Effector CD4-positive, alpha-beta T cell (primary cell): ENCODE measurements at places on chromosomes 5 and 9.

DNA sequence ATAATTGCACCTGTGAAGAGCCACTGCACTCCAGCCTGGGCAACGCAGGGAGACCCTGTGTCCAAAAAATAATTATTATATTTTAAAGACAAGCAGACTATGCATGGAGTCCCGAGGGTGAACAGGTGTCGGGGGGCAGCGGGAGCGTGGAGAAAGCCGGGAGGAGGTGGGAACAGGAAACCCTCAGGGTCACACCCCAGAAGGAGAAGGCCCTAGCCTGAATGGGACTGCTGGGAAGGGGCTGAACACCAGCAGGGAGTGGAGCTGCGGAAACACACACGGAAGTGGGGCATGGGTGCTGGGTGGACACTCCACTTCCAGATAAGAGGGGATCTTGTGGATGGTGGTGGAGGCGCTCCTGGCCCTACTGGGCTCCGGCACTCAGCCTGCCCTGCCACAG lies 12.8 kb downstream of the SURF6 start:
- no peak for DNase-seq

DNA sequence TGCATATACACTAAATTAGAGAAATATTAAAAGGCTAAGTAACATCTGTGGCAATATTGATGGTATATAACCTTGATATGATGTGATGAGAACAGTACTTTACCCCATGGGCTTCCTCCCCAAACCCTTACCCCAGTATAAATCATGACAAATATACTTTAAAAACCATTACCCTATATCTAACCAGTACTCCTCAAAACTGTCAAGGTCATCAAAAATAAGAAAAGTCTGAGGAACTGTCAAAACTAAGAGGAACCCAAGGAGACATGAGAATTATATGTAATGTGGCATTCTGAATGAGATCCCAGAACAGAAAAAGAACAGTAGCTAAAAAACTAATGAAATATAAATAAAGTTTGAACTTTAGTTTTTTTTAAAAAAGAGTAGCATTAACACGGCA lies 7.3 kb upstream of the IFNB1 start:
- no peak for DNase-seq

DNA sequence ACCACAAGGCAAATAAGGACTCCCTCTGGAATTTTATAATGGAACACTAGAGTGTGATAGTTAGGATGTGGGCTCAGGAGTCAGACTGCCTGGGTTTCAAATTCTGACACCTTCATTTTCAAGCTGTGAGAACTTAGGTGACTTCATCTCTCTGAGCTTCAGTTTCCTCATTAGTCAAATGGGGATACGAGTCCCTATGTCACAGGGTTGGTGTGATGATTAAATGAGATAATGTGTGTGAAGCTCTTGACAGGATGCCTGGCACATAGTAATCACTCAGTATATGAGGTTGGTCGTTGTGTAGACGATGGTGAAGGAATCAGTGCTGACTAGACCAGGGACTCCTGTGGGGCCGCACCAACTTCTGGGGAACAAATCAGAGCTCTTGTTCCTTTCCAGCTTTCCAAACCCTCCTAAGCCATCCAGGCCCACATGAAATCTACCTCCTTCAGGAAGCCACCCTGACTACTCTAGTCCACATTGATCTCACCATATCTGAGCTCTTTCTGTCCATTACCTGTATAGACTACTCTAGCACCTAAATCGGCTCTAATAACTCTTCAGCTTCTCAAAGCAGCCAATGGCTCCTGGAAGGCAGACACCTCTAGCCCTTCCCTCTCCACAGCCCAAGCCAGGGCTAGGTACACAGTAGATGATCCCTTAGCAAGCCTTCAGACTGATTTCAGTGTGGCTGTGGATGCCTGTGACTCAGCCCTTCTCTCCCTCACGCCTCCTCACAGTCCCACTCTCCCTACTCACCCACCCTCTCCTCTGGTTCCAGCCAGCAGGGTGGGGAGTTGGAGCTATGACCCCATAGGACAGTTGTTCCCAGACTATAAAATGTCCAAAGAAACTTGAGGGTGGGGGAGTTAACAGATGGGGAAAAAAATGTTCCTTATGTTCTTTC lies 2.5 kb upstream of the TCF7 start:
- no peak for DNase-seq

DNA sequence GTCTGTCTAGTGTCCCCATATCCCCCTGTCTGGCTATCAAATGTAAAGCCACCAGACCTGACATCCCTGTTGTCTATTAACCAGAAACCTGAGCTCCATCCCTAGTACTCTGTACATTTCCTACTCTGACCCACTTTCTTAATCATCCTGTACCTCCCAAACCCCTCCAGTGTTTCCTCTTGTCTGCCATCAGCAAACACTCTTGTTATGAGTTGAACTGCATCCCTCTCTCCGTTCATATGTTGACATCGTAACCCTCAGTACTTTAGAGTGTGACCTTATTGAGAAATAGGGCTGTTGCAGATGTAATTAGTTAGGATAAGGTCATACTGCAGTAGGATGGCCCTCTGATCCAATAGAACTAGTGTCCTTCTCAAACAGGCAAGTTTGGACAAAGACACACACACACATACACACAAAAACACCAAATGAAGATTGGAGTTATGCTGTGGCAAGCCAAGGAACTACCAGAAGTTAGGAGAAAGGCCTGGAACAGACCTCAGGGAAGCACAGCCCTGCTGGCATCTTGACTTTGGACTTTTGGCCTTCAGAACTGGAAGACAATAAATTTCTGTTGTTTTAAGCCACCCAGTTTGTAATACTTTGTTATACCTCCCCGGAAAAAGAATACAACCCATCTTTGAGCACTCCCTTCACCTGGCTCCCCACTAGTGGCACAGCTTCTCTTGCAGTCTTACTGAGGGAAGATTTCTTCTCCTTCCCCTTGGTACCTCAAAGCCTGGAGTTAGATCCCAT lies 180.0 kb upstream of the PTGER4 start:
- no peak for DNase-seq

- DNase-seq, result no peak
Observed at GRCh38 chr9:131045300-131046092, 36.5 kb downstream of the LAMC3 start.

- DNase-seq, result no peak
Observed at GRCh38 chr5:150409638-150410523, 2.8 kb downstream of the CD74 start.

DNA sequence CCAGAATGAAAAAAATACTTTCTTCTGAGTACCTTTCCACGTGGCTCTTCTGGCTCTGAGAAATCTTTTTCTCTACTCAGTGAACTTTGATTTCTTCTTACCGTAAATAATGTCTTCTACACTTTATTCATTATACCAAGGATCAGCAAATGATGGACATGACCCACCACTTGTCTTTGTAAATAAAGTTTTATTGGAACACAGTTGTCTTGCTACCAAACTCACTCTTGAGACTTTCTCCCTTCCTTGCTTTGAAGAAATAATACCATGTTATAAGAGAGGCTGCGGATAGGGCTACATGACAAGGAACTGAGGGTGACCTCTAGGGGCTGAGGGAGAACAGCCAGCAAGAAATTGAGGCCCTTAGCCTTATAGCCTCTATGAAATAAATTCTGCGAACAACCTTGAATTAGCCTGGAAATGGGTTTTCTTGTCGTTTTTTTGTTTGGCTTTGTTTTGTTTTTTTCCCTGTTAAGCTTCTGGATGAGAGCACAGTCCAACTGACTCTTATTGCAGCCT lies 212.5 kb downstream of the COMMD10 start:
- no peak for DNase-seq

- no peak for DNase-seq
Observed at GRCh38 chr5:107671742-107672210, 1.0 kb upstream of the EFNA5 start.

DNA sequence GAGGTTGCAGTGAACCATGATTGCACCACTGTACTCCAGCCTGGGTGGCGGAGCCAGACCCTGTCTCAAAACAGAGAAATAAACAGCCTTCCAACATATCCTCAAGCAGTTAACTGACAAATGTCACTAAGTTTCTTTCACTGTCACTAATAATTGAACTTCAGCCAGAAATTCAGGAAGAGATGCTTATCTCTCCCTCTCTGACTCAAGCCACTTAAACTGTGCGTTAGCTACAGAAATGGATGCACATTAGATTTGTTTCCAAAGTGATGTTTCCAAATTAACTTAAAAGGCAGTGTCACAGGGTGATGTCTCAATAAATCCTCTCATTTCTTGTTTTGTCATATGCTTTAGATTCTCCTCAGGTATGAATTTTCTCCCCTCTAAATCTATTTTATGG lies 164.9 kb downstream of the KDM4C start:
- DNase-seq, result no peak

DNA sequence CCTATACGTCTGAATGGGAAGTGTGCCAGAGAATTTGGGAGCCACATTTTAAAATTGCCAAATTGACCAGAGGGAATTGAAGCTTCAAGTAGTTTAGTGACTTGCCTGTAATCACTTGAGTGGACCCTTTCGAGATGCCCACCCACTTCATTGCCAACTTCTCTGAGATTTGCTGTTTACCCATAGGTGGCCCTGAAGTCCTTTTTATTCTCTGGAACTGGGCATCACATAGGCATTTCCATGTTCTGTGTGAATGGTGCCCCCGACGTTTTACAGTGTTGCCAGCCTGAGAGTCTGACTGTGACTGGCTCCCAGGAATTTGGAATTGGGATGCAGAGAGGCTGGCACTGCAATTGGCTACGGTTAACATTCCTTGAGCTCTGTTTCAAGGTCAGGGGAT lies 158.6 kb downstream of the SEMA6A start:
- no peak for DNase-seq

GRCh38 chr5:76791461-76791860 lies 27.4 kb upstream of the F2RL1 start:
- DNase-seq, result no peak

DNA sequence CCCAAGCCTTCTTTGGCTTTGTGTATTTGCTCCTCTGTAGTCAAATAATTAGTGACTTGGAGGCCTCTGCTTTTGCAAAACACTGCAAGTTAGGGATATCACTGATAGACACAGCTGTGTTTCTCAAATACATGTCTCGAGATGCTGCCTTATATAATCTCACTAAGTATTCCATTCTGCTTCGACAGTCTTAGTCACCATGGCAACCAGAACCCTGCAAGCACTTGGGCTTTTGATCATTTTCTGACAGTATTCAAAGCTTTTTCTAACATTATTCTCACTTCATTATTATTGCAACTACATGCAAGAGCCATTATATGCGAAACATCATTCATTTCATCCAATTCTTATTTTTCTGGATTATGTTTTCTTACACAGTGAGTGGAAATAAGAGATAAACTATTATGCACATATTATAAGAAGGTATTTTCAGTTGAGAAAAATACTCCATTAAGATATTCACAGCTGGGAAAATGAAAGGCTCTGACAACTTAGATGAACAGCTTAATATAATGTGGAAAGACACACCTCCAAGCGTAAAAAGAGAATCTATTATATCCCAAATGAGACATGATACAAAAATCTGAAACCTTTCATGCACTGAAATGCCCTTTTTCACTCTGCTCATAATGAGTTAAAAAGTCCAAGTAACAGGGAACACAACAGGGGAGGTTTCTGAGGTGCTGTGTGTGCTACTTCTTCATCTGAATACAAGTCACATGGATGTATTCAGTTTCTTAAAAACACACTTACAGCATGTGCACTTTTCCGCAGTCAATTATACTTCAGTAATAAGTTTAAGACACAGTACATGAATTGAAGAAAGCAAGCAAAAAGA lies 93.9 kb downstream of the SCAI start:
- no peak for DNase-seq

DNA sequence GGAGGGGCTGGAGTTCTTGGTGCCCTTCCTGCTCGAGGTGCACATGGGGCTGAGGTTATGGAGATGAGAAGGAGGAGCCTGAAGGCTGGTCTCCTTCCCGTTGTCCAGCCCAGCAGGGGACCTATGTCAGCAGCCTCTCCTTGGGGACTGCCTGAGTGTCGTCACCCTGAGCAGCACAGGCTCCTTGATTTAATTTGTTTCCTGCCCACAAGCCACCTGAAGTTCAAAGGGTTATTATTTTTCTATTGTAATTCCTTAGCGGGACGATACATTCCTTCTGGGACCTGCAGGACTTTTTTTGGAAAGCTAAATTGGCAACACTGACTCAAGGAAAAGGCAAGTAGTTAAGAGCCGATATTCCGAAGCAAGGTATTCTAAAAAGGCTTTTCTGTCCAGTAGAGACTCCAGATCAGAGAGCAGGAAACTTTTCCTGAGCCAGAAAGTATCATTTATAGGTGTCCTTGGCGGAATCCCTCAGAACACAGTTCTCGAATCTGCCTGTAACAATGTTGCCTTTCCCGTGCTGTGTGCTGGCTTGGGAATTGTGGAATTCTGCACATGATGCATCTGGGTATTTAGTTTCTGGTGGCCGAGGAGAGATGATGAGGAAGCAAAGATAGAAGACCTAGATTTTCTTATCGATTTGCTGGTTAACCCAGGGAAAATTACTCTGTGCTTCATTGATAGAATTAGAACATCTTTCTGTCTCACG lies 55.4 kb downstream of the ARHGAP26 start:
- no peak for DNase-seq

DNA sequence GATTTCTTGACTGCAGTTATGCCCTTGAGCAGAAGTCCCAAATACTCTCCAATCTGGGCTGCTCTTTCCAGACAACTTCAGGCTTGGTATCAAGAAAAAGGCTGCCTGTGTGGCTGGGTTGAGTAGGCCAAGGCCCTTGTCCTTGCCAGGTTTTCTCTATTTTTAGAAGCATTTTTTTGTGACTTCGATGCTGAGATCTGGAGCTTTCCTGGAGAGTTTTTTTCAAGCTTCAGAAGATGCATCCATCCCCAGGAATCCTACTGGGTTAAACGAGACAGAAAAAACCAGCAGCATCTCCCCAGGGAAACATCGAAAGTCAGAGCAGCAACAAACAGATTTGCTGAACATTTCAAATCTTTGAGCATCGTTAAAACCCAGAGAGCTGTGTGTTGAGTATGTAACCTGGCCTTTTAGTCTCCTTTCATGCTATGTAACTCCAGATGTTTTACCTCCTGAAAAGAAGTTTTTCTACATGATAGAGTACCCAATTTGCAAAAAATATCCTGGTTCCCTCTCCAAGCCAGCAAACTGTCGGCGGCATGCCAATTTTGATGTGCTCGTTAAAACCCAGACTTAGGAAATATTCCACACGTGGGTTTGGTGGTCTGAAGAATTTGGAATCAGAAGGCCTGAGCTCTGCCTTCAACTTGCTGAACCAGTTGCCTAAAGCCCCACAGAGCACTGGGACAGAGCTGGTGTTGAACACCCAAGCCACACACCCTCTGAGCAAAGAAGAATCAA lies 98.1 kb upstream of the ALDH1B1 start:
- no peak for DNase-seq
